ENCODE measurements at places on chromosomes 6 and 20. TPM values are rescaled to one million over a fixed set of nuclear protein-coding genes. Genes with fewer than 3 reads are reported as not detected.

C20orf144 gene
- total RNA-seq = 0.24 TPM

PHACTR1 gene
- total RNA-seq = 0.04 TPM

ECT2L gene
- not detected for total RNA-seq

WFDC5 gene
- not detected for total RNA-seq

CDSN gene
- total RNA-seq = not detected

NEDD9 gene
- 41.0 TPM for total RNA-seq

MLN gene
- total RNA-seq = not detected

EYA2 gene
- total RNA-seq = not detected

F13A1 gene
- 0.42 TPM for total RNA-seq

TSPO2 gene
- total RNA-seq = not detected

DEFB132 gene
- not detected for total RNA-seq

SKIC2 gene
- total RNA-seq = 110 TPM

TRDN gene
- not detected for total RNA-seq

TRPC4AP gene
- total RNA-seq = 51.2 TPM

B4GALT5 gene
- total RNA-seq = 37.5 TPM

TRIM15 gene
- not detected for total RNA-seq

ZBTB46 gene
- 0.31 TPM for total RNA-seq

GABRR1 gene
- total RNA-seq = not detected

CRISP2 gene
- total RNA-seq = not detected

SPTLC3 gene
- not detected for total RNA-seq

XRN2 gene
- 93.6 TPM for total RNA-seq

PI3 gene
- total RNA-seq = not detected

CALHM4 gene
- not detected for total RNA-seq

HCK gene
- total RNA-seq = 0.53 TPM

EHMT2 gene
- total RNA-seq = 72.4 TPM

BEND6 gene
- total RNA-seq = not detected

RAET1E gene
- total RNA-seq = not detected

EFCAB8 gene
- total RNA-seq = 0.35 TPM

SLC29A1 gene
- 116 TPM for total RNA-seq

TMEM74B gene
- total RNA-seq = 0.18 TPM

TBX18 gene
- not detected for total RNA-seq

PTCRA gene
- total RNA-seq = not detected

ZCCHC3 gene
- total RNA-seq = 25.3 TPM

SAPCD1 gene
- total RNA-seq = 7.0 TPM

ARG1 gene
- total RNA-seq = not detected

TAB2 gene
- total RNA-seq = 103 TPM

MAD2L1BP gene
- 27.6 TPM for total RNA-seq

MYB gene
- 44.2 TPM for total RNA-seq

ZBTB24 gene
- total RNA-seq = 19.9 TPM

AFG1L gene
- 4.4 TPM for total RNA-seq

DCDC2 gene
- not detected for total RNA-seq

AHI1 gene
- 41.1 TPM for total RNA-seq

TRIM10 gene
- not detected for total RNA-seq

NRSN2 gene
- 9.5 TPM for total RNA-seq

XKR7 gene
- not detected for total RNA-seq

TPD52L1 gene
- total RNA-seq = not detected

LKAAEAR1 gene
- 0.29 TPM for total RNA-seq

NRSN1 gene
- not detected for total RNA-seq

ROS1 gene
- total RNA-seq = not detected
